ENCODE measurements at places on chromosomes 12 and 14.

DNA sequence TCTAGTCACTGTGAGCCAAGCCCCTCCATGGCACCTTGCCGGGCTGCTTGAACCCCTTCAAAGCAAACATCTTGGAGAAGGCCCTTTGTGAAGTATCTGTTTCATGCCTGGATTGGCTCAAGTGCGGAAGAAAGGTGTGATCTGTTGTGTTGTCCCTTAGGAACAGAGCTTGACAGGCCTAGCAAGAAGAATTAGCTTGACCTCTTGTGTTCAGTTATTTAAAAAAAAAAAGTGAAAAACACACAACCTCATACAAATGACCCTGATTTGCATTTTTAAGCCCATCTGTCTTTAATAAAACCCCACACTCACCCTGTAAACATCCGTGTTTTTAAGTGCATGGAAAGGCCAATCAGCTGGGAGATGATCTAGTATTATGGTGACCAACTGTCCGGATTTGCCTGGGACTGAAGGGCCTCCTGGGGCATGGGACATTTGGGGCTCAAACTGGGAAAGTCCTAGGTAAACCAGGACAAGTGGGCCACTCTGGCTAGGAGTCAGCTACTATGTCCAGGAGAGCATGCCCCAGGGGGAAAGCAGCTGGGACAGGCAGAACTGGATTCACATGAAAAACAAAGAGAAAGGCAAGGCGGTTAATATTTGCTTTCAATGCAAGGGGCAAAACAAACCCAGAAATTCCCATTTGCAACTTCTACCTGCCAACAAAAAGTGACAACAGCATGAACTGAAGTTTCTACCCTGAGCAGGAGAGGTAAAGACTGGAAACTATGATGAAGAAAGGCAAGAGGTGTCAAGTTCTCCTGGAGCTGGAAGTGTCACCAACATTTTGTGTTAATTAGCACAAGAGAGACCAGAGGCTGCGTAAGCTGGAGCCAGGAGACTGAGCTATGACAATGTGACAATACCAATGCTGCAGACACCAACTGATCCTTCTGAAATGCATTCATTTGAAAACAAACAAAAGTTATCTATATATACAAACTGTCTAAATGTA is 78.6 kb downstream of the CLMN start:
- DNase-seq = no peak

DNA sequence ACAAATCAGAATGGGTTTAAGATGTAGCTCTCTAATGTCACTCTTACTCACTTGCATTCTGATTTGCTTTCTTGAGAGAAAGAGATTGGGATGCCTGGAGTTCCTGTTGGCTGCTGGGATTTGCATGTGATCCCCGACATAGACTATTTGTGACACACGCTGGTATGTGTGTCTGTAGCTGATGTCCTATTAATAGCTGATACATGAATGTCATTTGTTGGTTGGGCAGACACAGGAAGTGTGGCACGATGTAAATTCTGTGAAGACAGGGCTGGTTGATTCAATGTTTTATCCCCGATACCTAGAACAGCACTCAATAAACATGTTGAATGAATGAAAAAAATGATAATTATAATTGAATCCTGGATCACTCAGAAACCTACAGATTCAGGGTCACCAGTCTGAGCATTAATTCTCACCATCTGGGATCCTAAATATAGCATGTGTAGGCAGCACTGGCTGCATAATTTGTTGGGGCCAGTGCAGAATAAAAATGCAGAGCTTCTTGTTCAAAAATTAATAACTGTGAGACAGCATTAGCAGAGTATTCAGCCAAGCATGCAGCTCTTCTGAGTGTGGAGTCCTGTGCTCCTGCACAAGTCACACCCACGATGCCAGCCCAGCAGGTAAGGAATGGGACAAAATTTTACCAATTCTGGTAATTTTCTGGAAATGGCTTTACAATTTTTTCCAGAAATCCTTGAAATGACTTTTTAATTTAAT is 35.5 kb upstream of the SOCS2 start:
- DNase-seq = no peak

GRCh38 chr12:12070674-12071656 is at the start of gene BCL2L14:
BCL2L14 (plus strand) TSS chr12:12070939; CDS start chr12:12079306, 8,367 bp downstream.
- no peak for DNase-seq

- no peak for DNase-seq
These were observed 9.8 kb upstream of the NFKBIA start for GRCh38 chr14:35414365-35414764.

DNA sequence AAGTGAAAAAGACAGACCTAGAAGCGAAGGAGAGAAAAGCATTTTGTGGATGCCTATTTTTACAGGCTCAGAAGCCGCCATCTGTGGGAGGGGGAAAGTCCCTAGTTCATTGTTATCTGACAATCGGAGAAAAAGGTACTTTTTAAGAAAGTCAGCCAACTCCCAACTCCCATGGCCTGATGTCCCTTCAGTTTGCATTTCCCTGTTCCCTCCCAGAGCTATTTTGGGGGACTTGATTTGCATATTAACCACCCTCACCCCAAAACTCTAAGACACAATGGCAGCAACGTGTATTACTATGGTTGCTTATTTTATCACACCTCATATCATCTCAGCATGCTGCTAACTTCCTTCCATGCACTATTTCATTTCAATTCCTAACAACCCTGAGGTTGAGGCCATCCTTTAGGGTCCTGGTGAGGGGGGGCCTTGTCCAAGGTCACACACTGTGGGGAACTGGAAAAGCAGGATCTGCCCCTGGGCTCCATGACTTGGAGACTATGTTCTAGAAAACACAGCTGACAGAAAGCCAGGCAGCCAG is 18.7 kb downstream of the HVCN1 start:
- no peak for DNase-seq

DNA sequence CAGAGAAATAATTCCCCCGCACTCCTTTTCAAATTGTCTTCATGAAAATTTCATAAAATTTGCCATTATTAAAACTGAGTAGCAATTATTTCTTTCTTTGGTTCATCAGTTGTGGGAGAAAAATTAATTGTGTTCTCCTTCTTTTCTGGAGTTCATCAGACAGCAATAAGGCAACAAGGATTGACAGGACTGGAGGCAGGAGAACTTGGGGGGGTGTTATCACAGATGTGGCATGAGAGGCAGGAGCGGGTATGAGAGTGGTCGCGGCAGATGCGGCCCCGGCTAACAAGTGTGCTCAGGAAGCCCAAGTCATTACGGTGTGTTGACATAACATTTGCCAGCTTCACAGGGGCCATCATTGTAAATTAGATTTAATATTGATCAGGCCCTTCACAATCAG is 306.6 kb upstream of the TMPO start:
- no peak for DNase-seq
